ENCODE measurements at places on chromosomes 13 and 19.

- DNase-seq: no peak
Observed at GRCh38 chr13:112687836-112688559, 1.8 kb upstream of the ATP11A start.

DNA sequence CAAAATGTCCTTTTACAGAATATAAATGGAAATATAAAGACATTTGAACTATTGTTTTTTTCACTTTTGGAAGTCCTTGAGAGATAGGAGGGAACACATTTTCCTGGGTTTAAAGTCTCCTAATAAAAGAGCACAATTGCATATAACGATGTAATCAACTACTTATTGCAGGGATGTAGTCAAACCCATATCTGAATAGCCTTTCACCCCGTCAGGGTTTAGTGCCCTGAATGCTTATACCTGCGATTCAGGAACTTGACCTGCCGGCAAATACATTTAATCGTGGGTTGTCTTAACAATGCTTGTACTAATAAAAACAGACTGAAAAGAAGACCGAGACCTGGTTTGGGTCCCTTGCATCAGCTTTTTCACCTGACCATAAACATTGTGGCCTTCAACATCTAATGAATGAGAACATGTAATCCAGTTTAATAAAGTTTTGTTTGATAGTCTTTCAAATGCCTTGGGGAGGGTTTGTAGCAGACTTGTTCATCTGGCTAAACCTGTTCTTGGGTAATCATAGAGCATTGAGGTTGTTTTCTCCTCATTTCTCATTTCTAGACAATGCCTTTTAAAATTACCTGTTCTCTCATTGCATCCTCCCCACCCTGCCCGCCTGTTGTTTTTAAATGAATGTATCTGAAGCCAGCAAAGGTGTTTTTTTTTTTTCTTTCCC lies 7.0 kb downstream of the KLF5 start:
- DNase-seq: no peak

DNA sequence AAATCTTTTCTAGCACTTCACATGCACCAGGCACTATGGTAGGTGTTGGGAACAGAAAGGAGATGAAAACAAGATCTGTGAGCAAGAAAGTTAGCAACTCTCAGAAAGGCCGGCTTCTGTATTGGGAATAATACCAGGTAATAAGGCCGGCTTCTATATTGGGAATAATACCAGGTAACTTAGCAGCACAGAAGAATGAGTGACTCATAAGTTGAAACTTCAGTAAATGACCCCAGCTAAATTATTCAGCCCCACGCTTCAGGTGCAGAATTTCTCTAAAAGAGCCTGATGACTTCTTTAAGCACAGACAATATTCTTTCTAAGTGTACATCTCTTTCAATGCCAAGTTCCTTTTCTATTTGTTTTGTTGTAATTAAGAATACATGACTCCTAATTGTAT lies 151.3 kb downstream of the MYO16 start:
- DNase-seq: no peak

DNA sequence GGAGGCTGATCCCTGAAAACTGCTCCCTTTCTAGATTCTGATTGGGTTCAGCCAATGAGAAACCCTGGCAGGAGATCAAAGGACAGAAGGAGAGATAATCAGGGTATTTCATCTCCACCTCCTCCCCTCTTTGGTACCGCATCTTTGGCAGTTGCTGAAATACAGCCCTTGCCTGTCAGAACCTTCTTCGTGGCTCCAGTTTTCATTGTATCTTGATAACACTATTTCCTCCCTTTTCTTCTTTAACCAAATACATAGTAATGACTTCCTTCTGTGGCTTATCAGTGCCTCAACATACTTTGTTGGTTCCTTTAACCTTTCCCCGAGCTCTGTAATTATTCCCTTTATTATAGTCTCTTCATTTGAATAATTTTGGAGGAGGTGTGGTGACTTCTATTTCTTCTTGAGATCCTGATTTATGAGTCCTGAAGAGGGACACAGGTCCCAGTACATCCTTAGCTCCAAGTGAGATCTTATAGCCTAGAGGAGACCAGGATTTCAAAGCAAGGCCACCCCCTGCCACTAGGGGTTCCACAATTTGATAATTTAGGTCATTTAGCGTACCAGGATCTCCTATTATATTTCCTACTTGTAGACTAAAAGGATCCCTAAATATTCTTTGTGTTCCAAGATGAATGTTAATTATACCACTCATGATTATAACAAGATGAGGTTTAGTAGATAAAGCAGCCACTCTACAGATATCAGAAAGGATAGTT lies 98.0 kb downstream of the EDNRB start:
- DNase-seq: no peak

- no peak for DNase-seq
Observed at GRCh38 chr19:50647879-50648615, 1.2 kb upstream of the C19orf81 start.

DNA sequence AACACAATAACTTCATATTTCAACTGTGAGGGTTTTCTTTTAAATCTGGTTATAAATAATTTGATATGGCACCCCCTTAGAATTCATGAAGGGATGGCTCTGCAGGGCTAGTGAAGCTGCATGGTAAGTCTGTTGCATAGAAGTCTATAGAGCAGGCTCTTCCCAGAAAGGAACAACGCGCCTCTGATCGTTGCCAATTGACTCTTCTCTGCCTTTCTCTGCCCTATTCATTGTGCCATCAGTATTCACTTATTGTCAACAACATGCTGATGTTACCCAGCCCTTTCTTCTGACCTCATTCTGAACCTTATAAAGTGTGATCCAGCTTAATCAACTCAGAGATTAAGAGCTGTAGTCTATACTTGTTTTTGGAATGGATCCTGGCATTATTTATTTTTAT lies 16.3 kb upstream of the DCT start:
- DNase-seq: no peak

DNA sequence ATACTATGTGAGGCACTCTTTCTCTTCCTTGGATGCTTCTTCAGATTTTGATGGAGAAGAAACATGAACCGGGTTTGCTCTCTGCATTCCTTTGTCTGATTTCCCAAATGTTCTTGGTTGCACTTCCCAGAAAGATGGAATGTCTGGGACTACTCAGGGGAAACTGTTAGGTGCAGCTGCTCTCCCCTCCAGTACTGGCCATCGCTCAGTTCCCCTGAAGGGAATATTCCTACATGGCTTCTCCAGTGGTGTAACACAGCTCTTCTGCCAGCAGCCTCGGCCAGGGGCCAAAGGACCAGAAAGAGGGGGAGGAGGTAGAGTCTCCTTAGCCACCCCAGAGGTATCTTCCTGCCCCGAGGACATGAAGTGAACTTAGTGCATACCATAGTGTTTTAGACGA lies 33.5 kb upstream of the SPRY2 start:
- no peak for DNase-seq

- no peak for DNase-seq
Observed at GRCh38 chr19:8036434-8037099, 16.0 kb upstream of the CCL25 start.

DNA sequence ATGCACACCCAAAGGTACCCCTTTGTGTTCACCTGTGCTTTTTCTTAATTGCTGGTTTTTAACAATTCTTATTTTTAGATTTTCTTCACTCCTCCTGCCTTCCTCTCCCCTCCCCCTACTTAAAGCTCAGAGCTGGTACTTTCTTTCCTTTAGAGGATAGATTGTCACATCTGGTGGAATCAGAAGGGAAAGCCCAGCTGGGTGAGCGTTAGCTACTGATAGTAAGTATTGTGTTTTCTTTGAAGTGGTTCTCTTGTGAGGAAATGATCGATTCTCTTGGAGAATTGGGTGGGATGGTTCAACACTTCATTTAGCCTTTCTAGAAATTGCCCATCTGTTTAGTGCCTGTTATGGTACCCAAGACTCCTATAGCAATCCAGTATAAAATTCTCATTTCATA lies 84.8 kb downstream of the FLT1 start:
- no peak for DNase-seq

- peak; percentile 80 for DNase-seq
Observed at GRCh38 chr19:36973021-36973843, 57.1 kb downstream of the ZNF568 start.

DNA sequence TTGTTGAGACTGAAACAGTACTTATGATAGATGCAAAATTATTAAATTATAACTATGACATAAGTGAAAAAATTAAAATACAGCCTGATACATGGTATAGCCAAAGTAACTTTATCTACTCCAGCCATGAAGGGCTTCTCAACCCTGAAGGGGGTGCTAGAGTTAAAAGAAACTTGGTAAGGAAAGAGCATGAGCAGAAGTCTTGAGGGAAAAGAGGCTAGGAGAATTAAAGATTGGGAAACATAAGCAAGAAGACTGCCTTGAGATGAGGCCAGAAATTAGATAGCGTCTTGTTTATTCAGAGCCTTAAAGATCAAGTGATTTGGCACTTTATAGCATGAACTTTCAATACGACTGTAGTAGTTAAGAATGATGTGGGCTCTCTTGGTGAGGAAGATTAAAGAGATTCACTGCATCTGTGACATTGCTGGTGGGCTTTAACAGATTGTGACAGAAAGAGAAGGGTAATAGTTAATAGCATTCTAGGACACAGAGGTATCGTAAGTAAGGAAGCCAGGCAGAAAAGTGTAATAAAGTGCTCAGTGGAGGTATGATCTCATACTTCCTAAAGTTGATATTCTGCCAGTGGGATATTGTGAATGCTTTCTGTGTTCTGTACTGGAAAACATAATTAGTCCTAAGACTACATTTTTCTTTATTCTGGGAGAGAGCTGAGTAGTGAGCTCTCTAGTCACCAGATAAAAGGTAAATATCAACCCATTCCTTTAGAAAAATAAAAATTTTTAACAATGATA lies 385.4 kb upstream of the PRR20A start:
- no peak for DNase-seq

DNA sequence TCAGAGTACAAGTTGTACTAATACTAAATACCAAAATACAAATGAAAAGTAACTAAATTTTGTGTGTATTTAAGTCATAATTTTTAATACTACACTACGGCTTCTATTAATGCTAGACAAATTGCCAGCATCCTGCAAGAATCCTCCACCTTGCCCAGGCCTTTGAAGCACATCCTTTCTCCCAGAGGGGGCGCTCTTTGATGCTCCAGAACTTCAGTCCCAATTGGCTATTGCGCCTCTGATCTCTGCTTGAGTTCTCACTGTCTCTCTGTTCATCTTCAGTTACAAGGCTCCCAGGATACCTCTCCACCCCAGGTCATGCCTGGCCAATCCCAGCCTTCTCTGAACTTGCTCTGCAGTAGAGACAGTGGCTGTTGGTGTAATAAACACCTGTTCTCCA lies 141.0 kb downstream of the DCLK1 start:
- no peak for DNase-seq

DNA sequence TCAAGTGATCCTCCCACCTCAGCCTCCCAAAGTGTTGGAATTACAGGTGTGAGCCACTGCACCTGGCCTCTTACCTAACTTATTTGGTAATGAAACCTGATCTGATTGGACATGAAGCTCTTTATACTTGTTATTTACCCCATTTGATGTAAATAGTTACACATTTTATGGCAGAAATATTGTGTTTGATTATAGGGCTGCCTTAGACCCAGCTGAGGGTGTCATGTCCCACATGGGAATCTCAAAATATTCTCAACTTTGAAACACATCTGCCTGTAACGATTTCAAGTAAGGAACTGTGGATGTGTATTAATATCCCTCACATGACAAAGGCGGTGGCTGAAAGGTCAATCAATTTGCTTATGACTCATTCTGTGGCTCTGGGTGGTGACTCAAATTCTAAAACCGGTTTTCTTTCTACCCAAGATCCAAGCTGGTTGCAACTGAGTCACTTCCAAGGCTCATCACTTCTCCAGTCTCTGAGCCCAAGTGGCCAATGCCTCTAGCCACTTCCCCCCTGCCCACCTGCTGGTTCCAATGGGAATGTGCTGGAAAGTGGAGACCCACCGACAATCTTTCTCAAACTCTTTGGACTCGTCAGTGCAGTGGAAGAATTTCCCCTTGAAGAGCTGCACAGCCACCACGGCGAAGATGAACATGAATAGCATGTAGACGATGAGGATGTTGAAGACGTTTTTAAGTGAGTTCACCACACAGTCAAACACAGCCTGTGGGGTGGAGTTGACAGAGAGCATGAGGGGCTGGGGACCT lies 110.9 kb downstream of the IER2 start:
- DNase-seq: peak; percentile 14

DNA sequence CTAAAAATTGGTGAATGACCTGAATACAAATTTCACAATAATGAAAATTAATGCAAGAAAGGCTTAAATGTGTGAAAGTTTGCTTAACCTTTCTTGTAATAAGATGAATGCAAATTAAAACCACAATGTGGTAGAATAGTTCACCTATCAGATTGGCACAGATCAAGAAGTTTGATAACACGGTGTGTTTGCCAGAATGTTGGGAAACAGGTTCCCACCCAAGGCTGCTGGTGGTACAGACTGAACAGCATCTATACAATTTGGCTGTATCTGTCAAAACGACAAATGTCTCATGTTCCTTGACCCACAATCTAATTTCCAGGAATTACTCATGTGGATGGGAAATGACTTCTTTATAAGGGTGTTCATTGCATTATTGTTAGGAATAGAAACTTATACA lies 8.6 kb upstream of the IRS2 start:
- DNase-seq: no peak

DNA sequence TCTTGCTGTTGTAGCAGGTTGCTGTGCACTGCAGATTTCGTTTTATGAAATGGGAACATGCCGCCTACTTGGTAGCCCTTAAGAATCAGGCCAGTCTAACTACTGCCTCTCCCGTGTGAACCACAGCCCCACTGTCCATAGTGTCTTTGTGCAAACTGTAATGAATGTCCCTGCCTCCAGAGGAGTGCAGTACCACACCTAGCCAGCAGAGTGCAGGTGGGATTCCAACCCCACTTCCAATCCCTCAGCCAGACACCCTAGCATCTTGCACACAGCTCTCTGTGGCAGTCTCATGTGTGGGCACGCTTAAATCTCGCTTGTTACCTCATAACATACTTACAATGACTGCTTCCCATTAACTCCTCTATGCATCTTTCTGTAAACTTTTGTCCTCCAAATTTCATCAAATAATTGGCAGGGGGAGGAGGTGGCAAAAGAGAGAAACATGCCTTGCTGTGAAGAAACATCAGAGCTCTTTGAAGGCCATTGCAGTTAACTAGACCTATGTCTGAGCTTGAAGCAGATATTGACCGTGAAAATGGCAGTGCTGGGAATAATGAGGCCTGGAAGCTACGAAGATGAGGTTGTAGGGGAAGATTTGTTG lies 47.2 kb downstream of the ZAR1L start:
- peak; percentile 53 for DNase-seq

DNA sequence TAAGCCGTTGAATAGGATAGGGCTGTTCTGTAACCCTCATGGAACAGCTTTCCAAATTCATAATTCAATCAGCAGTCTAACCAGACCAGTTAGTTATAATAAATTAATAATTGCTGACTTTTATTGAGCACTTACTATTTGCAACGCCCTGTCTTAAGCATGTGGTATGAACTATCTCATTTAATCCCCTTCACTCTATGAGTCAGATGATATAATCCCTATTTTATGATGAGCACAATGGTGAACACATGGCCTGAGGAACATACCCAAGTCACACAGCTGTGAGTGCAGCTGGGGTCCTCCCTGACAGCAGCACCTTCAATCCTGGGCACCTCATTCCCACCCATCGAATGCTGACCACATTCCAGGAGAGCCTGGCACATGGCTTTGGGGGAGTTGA lies 28.0 kb upstream of the SACS start:
- DNase-seq: no peak
